ENCODE measurements at places on chromosomes 5 and 9. TPM values are rescaled to one million over a fixed set of nuclear protein-coding genes. Genes with fewer than 3 reads are reported as not detected.

The TMEM252 gene
- total RNA-seq: not detected

The NUTM2F gene
- not detected for total RNA-seq

The PRSS3 gene
- not detected for total RNA-seq

The ABO gene
- 0.06 TPM for total RNA-seq

DNA sequence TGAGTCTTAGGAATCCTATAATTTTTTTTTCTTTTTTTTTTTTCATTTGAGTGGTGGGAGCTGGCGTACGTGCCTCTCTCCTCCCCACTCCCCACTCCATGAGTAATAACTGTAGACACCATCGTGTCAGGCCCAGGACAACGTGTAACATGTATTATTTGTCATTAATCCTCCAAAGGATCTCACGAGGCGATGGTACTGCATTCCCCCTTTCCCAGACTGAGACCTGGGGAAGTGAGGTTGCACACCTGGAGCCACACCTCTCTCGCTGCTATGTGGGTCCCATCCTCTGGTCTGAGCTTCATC, 6.1 kb upstream of the IER5L start:
- H3K4me3 ChIP-seq: no peak overlapping the region
- no peak overlapping the region for H3K27ac ChIP-seq
- no peaks in the 10 kb centered on the region for H3K36me3 ChIP-seq
- peaks cover 26% of the 10 kb centered on the region for H3K27me3 ChIP-seq
- no peaks in the 10 kb centered on the region for H3K4me1 ChIP-seq
- DNase-seq: no peak

GRCh38 chr5:58770136-58770535, 187.3 kb downstream of the RAB3C start:
- DNase-seq: no peak
- H3K27me3 ChIP-seq: no peaks in the 10 kb centered on the region
- H3K4me3 ChIP-seq: no peak overlapping the region

DNA sequence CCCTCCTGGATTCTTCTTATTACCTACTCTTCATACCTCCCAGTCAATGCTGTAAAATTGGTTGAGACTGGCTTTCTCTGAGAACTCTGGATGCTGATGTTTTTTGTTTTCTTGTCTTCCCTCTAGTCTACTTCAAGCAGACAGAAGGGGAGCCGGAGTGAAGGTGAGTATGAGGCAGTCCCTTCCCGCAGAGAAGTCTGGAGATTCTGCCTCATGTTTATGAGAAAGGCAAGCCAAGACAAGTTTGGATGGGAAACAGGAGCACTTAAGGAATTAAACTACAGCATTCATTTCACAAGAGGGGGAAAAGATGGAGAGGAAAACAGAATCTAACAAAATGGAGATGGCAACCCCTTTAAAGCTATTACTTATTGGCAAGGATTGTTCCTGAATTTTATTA, 246.1 kb downstream of the TRIM32 start:
- H3K27me3 ChIP-seq: no peaks in the 10 kb centered on the region
- DNase-seq: no peak
- no peaks in the 10 kb centered on the region for H3K4me1 ChIP-seq
- no peak overlapping the region for H3K4me3 ChIP-seq
- no peaks in the 10 kb centered on the region for H3K36me3 ChIP-seq

DNA sequence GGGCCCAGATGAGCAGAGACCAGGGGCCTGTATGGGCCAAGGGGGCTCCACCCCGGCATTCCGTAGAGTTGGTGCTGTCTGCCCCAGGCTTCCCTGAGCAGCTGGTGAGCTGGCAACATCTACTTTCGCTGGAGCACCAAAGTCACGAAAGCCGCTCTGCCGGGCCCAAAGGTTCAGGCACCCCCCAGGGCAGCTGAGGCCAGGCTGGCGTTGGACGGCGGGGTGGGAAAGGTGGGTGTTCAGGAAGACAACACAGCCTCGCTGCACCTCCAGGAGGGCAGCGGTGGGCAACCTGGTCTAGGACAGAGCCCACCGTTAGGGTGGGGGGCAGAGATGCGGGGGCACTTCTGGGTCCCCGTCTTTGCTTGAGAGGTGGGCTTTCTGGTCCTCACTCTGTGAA, 30.1 kb upstream of the TMEM250 start:
- no peak for DNase-seq
- H3K4me1 ChIP-seq: no peaks in the 10 kb centered on the region
- no peak overlapping the region for H3K4me3 ChIP-seq
- peaks cover 55% of the 10 kb centered on the region for H3K27me3 ChIP-seq

GRCh38 chr9:74036549-74037231, 460.4 kb upstream of the RORB start:
- no peak overlapping the region for H3K4me3 ChIP-seq
- no peak for DNase-seq
- H3K27me3 ChIP-seq: no peaks in the 10 kb centered on the region

DNA sequence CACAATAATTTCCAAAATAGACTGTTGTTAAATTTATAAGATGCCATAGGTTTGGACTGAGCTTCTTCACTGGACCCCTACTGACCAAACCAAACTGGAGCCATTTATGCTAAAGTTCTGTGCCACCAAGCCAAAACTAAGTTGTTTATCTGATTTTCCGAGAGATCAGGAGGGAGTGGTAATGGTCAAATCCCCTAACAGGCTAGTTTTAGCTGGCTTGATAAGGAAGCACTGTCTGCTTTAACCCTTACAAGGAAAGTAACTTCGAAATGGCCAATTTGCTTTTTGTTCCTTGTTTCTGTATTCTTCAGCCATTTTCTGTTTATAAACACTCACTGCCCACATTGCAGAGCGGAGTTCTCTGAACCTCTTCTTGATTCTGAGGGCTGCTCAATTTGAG, 246.8 kb upstream of the TUT7 start:
- no peaks in the 10 kb centered on the region for H3K4me1 ChIP-seq
- H3K36me3 ChIP-seq: no peaks in the 10 kb centered on the region
- DNase-seq: no peak

GRCh38 chr5:66872736-66873331, 276.6 kb downstream of the MAST4 start:
- H3K27ac ChIP-seq: no peak overlapping the region
- no peaks in the 10 kb centered on the region for H3K36me3 ChIP-seq
- no peaks in the 10 kb centered on the region for H3K27me3 ChIP-seq
- no peak overlapping the region for H3K4me3 ChIP-seq

Data from T-cell (primary cell).